ENCODE measurements at places on chromosomes 13 and 19.
A peak's percentile ranks its signal among the peaks of the same experiment; 100 is the strongest.

DNA sequence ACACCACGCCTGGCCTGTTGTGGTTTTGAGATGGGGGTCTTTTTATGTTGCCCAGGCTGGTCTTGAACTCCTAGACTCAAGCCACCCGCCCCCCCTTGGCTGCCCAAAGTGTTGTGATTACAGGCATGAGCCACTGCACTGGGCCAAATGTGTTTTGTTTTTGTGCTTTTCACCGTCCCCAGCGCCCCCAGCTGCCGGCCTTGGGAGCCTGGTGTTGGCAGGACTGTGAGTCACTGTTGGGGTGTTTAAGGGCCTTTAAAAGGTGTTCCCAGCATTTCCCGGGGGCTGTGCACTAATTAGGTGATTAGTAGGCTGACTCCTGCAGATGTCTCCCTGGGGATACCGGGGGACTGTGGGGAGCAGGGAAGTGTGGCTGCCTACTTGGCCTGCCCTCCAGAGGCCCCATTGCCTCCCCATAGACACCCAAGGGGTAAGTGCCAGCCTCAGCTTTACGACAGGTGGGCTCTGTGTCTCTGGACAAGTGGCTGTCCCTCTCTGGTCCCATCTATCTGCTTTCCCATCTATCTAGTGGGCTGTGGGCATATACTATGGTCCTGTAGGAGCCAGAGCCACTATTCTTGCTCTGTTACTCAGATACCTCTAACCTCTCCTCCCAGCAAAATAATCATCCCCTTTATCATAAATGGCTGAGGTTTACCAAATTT is 11.8 kb upstream of the TLE5 start:
- DNase-seq = no peak

DNA sequence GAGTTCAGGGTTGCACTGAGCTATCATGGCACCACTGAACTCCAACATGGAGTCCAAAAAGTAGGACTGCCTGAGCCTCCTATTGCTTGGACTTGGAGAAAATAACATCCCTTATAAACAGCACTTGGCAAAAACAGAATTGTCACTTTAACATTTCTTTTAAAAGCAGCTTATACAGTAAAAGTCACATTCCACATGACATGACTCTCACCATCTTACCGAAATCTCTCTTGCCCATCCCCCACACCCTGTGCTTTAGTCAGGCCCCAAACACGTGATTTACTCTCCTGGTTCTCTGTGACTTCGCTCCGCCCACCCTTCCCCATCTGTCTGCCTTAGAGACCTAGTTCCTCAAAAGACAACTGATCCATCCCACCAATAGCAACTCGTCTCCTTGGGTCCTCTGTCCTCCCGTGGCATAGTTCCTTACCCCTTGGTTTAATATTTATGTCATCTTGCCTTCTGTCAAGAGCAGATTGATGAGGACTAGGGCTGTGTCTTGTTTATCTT is 4.6 kb downstream of the SAFB start:
- DNase-seq = peak; percentile 7

DNA sequence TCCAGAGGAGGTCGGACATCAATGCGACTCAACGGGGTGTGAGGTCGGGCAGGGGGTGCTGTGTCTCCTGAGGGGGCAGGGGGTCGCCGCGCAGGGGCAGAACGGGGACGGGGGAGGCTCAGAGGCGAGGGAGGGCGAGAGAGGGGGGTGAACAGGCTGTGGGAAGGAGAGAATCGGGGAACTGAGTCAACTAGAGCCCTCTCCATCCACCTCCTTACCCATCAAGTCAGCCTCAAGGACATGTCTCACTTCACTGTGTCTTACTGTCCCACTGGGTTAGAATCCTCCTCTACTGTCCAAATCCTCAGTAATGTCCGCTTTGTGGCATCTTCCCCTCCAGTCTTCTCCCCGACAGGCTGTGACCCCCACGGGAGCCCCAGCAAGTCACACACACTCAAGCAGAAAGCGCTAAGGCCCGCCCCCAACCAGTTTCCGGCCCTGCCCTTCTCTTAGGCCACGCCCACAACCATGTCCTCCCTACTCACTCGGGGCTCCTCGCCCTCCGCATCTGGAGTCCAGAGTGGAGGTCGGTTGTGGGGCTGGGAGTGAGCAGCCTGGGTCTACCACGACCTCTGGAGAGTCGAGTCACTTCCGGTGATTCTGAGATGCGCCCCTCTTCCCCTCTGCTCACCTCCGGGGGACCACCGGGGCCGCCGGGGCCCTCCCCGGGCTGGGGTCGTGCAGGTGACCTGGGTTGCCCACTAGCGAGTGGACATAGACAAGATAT is 9.3 kb downstream of the PLEKHA4 start:
- DNase-seq = no peak

- DNase-seq = no peak
Measured at GRCh38 chr19:39365531-39365930, 23.3 kb downstream of the SAMD4B start.

- no peak for DNase-seq
Measured at GRCh38 chr19:39759457-39760184, 19.0 kb upstream of the LEUTX start.

All from neural crest cell (in vitro differentiated cells).